Effector memory CD4-positive, alpha-beta T cell (primary cell): ENCODE measurements at places on chromosomes 12 and 14.

DNA sequence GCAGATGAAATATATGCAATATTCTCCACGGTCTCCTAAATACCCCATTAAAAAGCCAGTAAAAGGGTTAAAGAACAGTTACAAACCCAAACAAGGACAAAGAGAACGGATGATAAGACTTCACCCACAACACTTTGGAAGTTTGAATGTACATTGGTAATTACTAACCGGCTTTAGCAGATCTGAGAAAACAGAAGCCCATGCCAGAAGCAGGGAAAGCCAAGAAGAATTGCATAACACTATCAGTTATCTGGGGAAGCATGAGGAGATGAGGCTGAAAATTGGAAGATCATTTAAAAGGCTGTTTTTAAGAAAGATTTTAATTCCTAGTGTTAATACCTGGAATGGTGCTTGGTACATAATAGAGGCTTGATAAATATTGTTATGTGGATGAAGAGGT lies 55.6 kb upstream of the MYBPC1 start:
- H3K4me1 ChIP-seq: no peaks in the 10 kb centered on the region
- H3K36me3 ChIP-seq: no peaks in the 10 kb centered on the region
- H3K4me3 ChIP-seq: no peak overlapping the region
- H3K27me3 ChIP-seq: no peaks in the 10 kb centered on the region
- H3K27ac ChIP-seq: no peak overlapping the region
- no peak for DNase-seq

DNA sequence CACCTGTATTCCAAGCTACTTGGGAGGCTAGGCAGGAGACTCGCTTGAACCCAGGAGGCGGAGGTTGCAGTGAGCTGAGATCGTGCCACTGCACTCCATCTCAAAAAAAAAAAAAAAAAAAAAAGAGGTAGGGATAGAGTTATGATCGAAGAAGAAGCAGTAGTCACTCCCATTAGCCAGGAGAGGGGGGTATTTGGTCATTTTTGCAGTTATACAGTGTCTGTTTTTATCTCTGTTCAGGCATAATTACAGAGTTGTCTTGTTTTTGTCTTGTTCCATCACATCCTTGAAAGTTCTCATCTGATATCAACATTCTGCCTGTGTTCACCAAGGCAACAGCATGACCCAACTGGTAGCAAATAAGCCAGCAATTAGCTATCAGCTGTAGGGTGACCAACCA lies 98.5 kb upstream of the TMPO start:
- DNase-seq: no peak
- no peak overlapping the region for H3K27ac ChIP-seq
- no peaks in the 10 kb centered on the region for H3K27me3 ChIP-seq
- no peaks in the 10 kb centered on the region for H3K36me3 ChIP-seq

DNA sequence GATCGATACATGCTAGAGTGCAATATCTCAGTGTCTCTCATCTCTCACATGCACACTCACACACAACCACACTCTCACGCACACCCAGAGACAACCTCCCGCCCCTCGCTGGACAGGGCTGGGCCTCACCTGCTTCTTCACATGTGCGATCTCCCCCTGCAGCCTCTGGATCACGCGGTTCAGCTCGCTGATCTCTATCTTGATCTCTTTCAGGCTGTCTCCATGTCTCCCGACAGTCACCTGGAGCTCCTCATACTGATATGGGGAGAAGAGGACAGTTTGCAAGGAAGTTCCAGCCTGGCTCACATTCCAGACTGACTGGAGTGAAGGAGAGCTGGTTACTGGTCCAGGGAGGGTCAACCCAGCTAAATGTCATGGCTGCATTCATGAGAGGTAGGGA lies 4.4 kb downstream of the KRT2 start:
- no peaks in the 10 kb centered on the region for H3K27me3 ChIP-seq
- H3K36me3 ChIP-seq: no peaks in the 10 kb centered on the region
- H3K4me3 ChIP-seq: no peak overlapping the region
- H3K27ac ChIP-seq: no peak overlapping the region

DNA sequence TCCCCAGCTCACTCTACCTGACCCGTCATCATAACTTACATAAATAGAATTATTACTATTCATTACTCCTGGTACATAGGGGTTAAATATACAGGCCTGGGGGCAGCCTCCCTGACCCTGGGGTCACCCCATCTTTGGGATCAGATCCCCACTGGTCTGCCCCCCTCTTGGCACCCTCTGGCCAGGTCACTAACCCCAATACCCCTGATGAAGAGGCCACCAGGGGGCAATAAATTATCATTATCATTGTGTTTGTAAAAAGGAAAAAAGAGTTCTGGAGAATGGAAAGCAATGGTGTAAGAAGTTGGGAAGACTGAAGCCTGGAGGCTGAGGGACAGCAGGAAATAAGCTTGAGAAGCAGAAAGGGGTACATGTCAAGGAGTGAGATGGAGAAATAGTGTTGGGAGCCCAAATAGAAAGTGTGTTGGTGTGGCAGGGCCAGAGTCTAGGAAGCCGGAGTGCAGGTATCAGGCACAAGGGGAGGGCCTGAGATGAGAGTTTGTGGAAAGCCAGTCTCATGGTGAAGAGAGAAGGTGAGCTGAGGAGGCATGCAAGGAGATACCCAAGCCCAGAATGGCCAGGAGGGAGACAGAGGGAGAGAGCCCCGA lies 6.1 kb upstream of the AAAS start:
- DNase-seq: no peak
- H3K36me3 ChIP-seq: no peaks in the 10 kb centered on the region
- no peak overlapping the region for H3K4me3 ChIP-seq
- H3K27ac ChIP-seq: no peak overlapping the region
- H3K4me1 ChIP-seq: peaks cover 18% of the 10 kb centered on the region
- H3K27me3 ChIP-seq: no peaks in the 10 kb centered on the region

DNA sequence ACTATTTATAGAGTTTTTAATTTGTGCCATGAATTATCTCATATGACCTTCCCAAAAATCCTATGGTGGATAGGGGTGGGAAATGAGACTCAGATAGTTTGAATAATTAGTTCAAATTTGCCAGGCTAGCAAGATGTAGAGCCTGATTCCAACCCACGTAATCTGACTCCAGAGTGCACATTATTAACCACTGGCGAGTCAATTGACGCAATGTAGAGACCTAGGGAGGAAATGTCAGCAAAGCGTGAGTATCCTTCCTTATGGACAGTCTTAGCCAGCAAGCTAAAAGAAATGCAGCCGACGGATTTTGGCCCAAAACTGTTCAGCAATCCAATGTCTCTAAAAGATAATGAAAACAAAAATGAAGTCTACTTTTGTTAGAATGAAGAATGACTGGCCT lies 193.3 kb upstream of the KRR1 start:
- H3K36me3 ChIP-seq: no peaks in the 10 kb centered on the region
- H3K4me3 ChIP-seq: no peak overlapping the region
- H3K4me1 ChIP-seq: no peaks in the 10 kb centered on the region
- no peak for DNase-seq
- H3K27me3 ChIP-seq: no peaks in the 10 kb centered on the region

- no peak for DNase-seq
- H3K27ac ChIP-seq: no peak overlapping the region
- H3K36me3 ChIP-seq: no peaks in the 10 kb centered on the region
- no peaks in the 10 kb centered on the region for H3K4me1 ChIP-seq
- H3K4me3 ChIP-seq: peak overlapping the region; percentile 68
Measured at GRCh38 chr12:30822385-30823155, 67.8 kb upstream of the CAPRIN2 start.

- DNase-seq: no peak
- no peaks in the 10 kb centered on the region for H3K4me1 ChIP-seq
- no peak overlapping the region for H3K27ac ChIP-seq
Measured at GRCh38 chr14:79552778-79553177, 658.5 kb downstream of the DIO2 start.

DNA sequence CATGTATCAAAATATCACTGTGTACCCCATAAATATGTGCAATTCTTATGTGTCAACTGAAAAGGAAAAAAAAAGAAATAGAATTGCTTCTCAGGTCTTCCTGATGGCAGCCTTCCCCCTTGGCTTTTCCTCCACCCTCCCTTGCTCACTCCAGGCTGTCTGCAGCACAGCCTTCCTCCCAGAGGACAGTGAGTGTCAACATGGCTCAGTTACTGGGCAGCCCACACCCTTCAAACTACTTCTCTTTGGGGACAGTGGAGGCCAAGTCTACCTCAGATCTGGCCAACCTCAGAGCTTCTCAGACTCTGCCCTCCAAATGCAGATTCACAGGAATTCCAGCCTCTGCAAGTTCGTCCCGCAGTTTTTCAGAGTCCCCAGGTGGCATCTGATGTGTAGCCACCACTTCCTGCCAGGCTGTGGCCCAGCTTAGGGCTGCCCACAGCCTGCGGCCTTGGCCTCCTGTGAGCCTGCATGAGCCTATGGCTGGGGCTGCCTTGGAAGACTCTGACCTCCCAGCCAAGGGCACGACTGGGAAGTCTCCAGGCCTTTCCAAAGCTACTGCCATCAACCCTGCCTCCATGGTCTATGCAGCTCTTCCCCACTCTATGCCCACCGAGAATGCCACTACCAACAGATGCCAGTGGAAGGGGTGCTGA lies 148.0 kb upstream of the PWP1 start:
- no peaks in the 10 kb centered on the region for H3K27me3 ChIP-seq
- H3K4me3 ChIP-seq: no peak overlapping the region
- H3K4me1 ChIP-seq: no peaks in the 10 kb centered on the region

- no peak for DNase-seq
- H3K27me3 ChIP-seq: no peaks in the 10 kb centered on the region
- H3K4me1 ChIP-seq: no peaks in the 10 kb centered on the region
- no peak overlapping the region for H3K27ac ChIP-seq
- no peak overlapping the region for H3K4me3 ChIP-seq
Measured at GRCh38 chr14:81206115-81206514, 14.6 kb downstream of the GTF2A1 start.

DNA sequence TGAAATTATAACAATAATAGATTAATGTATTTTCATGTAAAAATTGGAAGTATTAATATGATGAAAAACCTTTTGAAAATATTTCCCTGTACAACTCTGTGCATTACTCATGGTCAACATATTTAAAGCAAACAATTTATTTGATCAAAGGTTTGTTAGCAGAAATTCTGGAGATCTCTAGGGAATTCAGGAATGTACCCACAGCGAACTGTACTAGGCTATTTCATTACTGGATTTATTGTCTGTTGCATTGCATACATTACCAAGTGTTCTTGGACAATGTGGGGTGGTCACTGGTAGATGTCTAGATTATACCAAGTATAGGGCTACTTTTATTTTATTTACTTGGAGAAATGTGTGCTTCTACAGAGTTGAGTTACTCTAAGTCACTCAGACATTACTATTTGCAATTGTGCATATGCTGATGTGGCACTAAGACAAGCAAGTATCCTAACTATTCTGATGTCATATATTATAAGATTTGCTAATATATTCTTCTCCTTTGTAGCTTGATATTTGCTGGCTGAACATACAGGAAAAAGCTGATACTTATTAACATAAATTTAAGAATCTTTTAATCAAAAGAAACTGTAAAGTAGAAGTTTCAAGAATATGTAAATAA lies 323.3 kb downstream of the CCER1 start:
- no peak for DNase-seq
- H3K4me1 ChIP-seq: no peaks in the 10 kb centered on the region
- H3K27ac ChIP-seq: no peak overlapping the region
- no peak overlapping the region for H3K4me3 ChIP-seq
- no peaks in the 10 kb centered on the region for H3K27me3 ChIP-seq
- H3K36me3 ChIP-seq: no peaks in the 10 kb centered on the region

GRCh38 chr12:615620-616019 lies 47.6 kb downstream of the NINJ2 start:
- H3K27ac ChIP-seq: no peak overlapping the region
- no peaks in the 10 kb centered on the region for H3K4me1 ChIP-seq
- H3K36me3 ChIP-seq: no peaks in the 10 kb centered on the region
- DNase-seq: no peak

GRCh38 chr12:131105736-131106348 lies 152.1 kb downstream of the ADGRD1 start:
- H3K27ac ChIP-seq: no peak overlapping the region
- no peaks in the 10 kb centered on the region for H3K27me3 ChIP-seq
- peaks cover 8% of the 10 kb centered on the region for H3K4me1 ChIP-seq
- no peaks in the 10 kb centered on the region for H3K36me3 ChIP-seq
- peak overlapping the region; percentile 44 for H3K4me3 ChIP-seq

DNA sequence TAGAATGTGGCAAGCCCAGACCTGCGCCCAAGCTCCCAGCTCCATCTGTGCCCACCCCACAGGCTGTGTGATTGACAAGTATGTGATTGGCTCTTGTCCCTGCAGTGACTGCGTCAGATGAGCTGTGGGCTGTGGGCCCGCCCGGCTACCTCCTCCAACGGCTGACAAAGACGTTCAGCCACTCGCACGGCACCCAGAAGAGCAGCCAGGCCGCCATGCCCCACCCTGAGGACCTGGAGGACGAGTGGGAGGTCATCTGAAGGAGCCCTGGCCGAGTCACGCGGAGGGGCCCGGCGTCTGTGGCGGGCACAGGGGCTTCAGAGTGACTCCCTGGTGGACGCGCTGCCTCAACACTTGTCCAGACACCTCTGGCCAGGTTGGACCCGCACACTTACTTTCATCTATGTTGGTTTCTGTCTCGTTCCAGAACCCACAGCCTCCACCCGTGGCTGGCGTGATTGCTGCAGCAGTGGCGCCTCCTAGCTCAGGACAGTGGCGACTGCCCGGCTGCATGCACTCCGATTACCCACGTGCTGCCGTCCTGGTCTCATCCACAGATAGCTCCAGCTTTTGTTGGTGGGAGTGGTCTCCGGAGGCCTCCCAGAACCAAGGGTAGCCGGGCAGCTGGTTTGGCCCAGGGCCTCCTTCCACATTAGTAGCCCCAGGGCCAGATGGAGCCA lies 11.4 kb downstream of the ANKRD9 start:
- H3K4me3 ChIP-seq: no peak overlapping the region
- no peaks in the 10 kb centered on the region for H3K27me3 ChIP-seq
- H3K27ac ChIP-seq: no peak overlapping the region
- peaks cover 6% of the 10 kb centered on the region for H3K36me3 ChIP-seq
- no peaks in the 10 kb centered on the region for H3K4me1 ChIP-seq
- DNase-seq: no peak

- H3K4me3 ChIP-seq: no peak overlapping the region
- no peaks in the 10 kb centered on the region for H3K4me1 ChIP-seq
- no peak for DNase-seq
- H3K36me3 ChIP-seq: peaks cover 9% of the 10 kb centered on the region
- H3K27ac ChIP-seq: no peak overlapping the region
Measured at GRCh38 chr12:26627335-26627734, 205.7 kb downstream of the ITPR2 start.

DNA sequence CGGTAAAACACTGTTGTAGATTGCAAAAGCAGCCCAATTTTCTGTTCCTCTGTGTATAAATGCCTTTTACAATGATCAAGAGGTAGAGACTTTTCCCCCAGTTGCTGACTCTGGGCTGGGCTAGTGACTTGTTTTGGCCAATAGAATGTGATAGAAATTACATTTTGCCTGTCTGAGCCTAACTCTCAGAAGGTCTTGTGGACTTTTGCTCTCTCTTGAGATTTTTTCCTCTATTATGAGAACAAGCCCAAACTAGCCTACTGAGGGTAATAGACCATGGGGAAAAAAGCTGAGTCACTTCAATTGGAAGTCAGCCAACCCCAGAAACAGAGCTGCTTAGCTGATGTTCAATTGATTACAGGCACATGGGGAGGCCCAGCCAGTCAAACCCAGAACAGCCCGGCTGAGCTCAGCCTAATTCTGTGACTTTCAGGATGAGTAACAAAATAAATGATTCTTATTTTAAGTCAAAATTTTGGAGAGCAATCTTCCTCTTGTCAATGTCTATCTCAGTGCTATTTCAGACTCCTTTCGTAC lies 61.4 kb downstream of the MYF5 start:
- no peaks in the 10 kb centered on the region for H3K4me1 ChIP-seq
- H3K27me3 ChIP-seq: no peaks in the 10 kb centered on the region
- DNase-seq: no peak
- no peak overlapping the region for H3K27ac ChIP-seq
- no peak overlapping the region for H3K4me3 ChIP-seq
- no peaks in the 10 kb centered on the region for H3K36me3 ChIP-seq
